ENCODE measurements at places on chromosomes 7 and 10. TPM values are rescaled to one million over a fixed set of nuclear protein-coding genes. Genes with fewer than 3 reads are reported as not detected.

EEPD1 gene
- total RNA-seq, result 11.7 TPM

VWA2 gene
- 0.50 TPM for total RNA-seq

LCOR gene
- 53.5 TPM for total RNA-seq

OGA gene
- 156 TPM for total RNA-seq

PNLIPRP1 gene
- not detected for total RNA-seq

CALML3 gene
- not detected for total RNA-seq

RBM20 gene
- not detected for total RNA-seq

CCDC136 gene
- total RNA-seq, result 9.8 TPM

DNA sequence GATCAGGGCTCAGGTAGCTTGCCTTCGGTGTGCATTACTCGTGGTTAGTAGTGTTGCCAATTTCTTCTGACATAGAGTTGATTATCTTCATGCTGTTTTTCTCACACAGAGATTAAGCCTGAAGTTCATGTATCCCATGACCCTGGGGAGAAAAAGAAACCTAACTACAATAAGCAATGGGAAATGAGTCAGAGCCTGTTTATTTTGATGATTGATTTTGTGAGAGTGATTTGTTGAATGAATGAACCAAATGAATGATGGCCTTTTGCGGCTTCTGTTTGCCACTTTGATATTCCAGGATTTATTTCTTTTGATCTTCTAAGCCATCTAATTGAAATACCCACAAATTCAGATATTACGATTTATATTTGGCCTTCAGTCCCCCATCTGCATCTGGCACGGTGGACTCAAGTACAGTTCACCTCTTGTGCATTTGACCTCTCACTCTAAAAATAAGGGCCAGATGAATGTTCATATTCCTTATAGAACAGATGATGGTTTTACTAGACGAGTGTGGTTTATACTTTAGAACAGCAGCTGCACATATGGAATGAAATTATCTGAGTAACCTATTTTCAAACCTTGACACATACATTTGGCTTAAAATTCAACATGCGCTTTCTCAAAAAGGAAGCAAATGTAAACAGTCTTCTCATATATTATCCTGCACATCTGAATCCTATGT, 110.7 kb downstream of the PLCE1 start:
- no peak for DNase-seq

- DNase-seq, result no peak
Observed at GRCh38 chr7:25066253-25066652, 58.8 kb downstream of the CYCS start.

GRCh38 chr10:42475168-42476098, 162.9 kb downstream of the ZNF33B start:
- DNase-seq, result peak; percentile 77

- no peak for DNase-seq
Observed at GRCh38 chr10:114420811-114421485, 16.6 kb upstream of the AFAP1L2 start.

GRCh38 chr7:130793855-130794618, 60.0 kb upstream of the KLF14 start:
- DNase-seq, result no peak

- DNase-seq, result no peak
Observed at GRCh38 chr7:27763983-27764508, 24.1 kb downstream of the TAX1BP1 start.

- peak; percentile 85 for DNase-seq
Observed at GRCh38 chr10:124389613-124390361, 28.9 kb downstream of the OAT start.

GRCh38 chr7:95220328-95220727, 104.0 kb downstream of the PON1 start:
- DNase-seq, result no peak

DNA sequence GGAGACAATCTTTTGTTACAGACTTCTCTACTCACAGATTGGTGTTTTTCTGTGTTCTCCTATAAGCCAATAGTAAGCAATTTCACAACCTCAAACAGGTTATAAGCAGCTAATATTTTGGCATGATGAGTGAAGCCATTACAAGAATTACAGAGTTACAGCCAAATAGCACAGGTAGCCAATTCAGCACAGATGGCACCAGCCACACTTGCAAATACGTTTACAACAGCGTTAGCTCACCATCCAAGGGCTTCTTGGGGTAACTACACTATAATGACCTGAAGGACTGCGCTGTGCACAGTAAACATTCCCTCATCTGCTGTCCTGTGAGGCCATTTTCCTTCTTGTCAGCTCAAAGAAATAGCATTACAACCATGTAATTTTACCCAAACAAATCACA, 428.6 kb downstream of the TCERG1L start:
- DNase-seq, result no peak

GRCh38 chr10:86365346-86366032, 1.1 kb downstream of the GRID1 start:
- DNase-seq, result peak; percentile 54

GRCh38 chr10:50470798-50471582, 152.8 kb downstream of the SGMS1 start:
- DNase-seq, result no peak

DNA sequence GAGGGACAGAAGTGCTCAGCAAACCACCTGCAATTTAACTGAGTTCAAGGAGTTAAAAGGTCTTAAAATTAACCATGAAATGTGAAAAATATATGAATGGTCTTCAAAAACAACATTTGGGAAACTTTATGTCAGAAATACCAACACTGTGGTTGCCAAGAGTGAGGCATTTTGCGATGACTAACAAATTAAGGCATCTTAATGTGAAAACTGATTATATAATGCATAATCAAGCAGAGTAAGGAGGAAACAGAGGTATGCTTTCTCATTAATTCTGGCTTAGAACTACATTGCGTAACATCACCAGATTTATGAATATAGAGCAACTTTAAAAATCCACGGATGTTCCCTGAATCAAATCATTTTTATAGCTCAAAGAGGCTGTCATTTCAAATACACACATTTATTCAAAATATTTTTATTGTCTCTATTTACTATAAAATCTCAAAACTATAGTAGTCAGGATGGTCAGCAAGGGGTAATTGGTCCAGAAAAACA, 335.5 kb downstream of the LRRTM3 start:
- DNase-seq, result no peak

Data from spleen (tissue), 13 donors.